Ovary (tissue), 10 donors: ENCODE measurements at places on chromosomes 12 and 14. TPM values are rescaled to one million over a fixed set of nuclear protein-coding genes. Genes with fewer than 3 reads are reported as not detected.

TAS2R13 gene
- polyA plus RNA-seq: 0.15 TPM

FERMT2 gene
- polyA plus RNA-seq: 118 TPM

ARHGEF25 gene
- 47.4 TPM for polyA plus RNA-seq

GLIPR1L1 gene
- not detected for polyA plus RNA-seq

MGP gene
- polyA plus RNA-seq: 2,243 TPM

DNAJC22 gene
- polyA plus RNA-seq: 0.58 TPM

ART4 gene
- 5.6 TPM for polyA plus RNA-seq

CLEC2D gene
- 8.1 TPM for polyA plus RNA-seq

RNF212B gene
- not detected for polyA plus RNA-seq

HOXC9 gene
- polyA plus RNA-seq: 15.0 TPM

SLC38A4 gene
- polyA plus RNA-seq: 2.0 TPM

SELPLG gene
- polyA plus RNA-seq: 5.1 TPM

DNA sequence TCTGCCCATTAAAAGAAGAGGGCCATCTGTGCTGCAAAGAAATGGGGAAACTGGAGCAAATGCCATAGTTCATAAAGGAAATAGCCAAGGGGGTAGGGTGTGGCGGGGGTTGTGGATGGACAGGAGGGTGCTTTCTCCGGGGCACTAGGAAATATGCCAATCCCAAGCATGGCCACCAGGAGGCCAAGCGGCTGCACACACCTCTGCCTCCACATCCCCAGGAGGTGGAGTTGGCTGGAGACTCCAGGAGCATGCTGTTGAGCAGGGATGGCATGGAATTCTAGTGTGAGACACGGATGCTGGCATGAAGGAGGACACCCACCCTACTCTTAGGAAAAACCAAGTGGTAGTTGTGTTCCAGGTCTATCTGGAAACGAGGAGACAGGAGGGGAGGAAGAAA, 25.2 kb downstream of the NID2 start:
- DNase-seq: peak; percentile 40

GRCh38 chr14:92963301-92964123, 40.6 kb downstream of the CHGA start:
- no peak for DNase-seq

GRCh38 chr12:43602738-43603137, 50.7 kb upstream of the ADAMTS20 start:
- DNase-seq: no peak

GRCh38 chr12:30692470-30692869, 3.2 kb downstream of the IPO8 start:
- DNase-seq: peak; percentile 21

GRCh38 chr12:81257947-81258551, 180.2 kb downstream of the ACSS3 start:
- no peak for DNase-seq

DNA sequence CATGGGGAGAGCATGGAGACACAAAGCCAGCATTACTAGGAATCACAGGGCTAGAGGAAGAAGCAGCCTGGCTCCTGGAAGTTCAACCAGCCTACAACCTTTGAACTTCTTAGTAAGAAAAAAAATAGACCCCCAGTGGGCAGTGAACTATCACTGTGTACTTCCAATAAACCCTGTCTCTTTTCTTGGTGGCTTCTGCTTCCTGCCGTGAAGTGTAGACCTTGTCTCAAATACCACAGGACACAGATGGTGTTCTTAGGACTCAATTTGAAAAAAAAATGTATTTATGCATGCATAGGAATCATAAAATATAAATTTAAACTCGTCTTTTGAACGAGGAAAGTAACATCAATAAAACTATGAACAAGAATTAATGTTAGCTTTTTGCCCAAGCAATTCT, 3.6 kb upstream of the PTGER2 start:
- no peak for DNase-seq

GRCh38 chr14:99522457-99522891, 41.3 kb downstream of the CCNK start:
- DNase-seq: peak; percentile 50

DNA sequence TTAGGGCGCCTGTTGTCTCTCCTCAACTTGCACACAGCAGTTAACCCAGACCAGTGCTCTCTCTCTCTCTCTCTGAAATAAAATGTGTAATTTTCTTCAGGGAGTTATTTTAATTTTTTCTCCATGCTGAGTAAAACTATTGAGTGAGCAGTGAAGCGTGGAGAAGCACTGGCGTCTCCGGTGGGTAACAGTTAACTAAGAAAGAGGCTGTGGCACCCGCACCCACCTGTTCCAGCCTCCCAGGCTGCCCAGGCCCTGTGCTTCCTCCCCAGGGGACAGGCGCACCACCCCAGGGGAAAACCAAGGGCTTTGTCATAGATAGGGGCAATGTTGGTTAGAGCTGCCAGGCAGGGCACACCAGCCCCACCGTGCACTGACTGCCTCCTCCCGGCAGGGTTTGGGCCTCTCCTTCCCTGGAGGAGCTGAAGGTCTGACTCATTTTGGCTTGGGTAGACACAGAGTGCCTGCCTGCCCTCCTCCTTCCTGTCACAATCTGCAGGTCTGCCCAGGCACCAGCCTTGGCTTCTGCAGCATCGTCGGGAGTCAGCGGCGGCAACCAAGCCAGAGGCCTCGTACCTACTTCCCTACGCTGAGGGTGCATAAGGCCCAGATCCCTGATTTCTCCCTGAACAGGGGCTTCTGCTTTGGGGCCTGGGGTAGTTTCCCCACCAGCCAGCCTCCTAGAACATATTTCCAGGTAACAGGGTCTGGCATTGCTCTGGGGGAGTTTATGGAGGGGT, 3.9 kb downstream of the HOXC5 start:
- DNase-seq: peak; percentile 39

DNA sequence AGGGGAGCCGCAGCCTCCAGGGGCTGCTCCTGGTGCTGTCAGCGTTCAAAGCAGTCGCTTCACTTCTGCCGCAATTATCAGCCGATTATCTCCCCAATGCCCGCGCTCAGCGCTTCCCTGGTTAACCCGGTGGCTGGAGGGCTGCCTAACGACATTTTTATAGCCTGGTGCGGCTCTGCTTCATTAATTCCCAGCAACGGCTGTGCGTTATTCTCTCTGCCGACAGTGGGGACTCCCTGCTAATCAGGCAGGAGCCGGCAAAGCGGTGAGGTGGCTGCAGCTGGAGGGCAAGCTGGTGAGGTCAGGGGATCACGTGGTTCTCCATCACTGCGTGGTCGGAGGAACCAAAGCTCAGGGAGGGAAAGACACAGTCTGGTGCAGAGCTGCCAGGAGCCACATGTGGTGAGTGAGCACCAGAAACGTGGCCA, 62.9 kb downstream of the GLRX5 start:
- DNase-seq: peak; percentile 20

- no peak for DNase-seq
These were observed 71.9 kb upstream of the DDX11 start for GRCh38 chr12:31001581-31002360.

DNA sequence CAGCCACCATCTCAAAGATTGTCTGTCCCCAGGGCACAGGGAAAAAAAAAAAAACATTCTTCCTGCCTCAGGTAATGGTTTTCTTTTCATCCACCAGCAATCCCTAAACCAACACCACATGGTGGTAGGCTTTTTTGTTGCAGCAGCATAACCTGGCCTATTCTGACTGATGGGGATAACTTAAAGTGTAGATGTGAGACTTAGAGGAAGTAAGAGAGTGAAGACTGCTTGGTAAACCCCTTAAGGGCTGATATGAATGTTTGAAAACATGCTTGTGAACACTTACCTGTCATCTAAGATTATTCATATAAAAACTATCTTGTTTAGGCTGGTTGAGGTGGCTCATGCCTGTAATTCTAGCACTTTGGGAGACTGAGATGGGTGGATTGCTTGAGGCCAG, 130.2 kb upstream of the RAP1B start:
- no peak for DNase-seq

- no peak for DNase-seq
These were observed 34.2 kb downstream of the DTX1 start for GRCh38 chr12:113090740-113091139.

GRCh38 chr12:77591959-77592743, 238.5 kb upstream of the NAV3 start:
- no peak for DNase-seq

DNA sequence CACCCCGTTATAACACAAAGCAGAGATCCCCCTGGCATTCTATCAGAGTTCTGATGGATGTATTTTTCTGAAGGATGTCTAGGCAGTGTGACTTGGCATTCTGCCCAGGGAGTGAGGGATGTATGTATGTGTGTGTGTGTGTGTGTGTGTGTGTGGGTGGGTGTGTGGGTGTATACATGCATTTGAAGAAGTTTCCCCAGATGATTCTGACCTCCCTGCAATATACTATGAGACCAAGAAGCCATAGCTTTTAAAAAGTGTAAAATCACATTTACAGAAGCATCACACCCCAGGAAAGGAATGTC, 59.7 kb upstream of the NAP1L1 start:
- DNase-seq: no peak

DNA sequence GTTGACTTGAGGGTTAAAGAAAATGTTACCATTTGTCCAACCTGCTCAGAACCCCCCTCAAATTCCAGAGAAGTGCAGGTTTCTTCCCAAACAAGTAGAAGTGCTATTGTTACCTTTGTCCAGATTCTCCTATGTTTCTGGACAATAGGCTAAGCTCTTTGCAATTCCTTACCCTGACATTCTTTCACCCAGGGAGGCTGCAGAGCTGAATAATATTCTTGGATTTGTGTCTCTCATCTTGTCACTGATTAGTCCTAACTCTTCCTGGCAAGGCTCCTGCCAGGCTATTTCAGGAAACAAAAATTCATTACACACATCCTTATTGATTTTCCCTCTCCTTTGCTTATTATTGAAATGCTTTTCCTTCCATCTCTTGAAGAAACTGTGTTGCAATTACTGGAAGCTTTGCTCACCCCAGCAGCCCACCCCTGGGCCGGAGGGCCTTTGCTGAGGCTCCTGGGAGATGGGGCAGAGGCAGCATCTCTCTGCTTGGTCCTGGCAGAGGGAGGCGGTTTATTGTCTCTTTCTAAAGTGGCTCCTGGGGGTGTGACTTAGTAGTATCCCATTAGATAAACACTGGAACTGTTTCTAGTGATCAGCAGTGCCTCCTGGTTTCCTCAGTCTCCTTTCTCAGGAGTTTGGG, 207.5 kb upstream of the PELI2 start:
- DNase-seq: no peak

- no peak for DNase-seq
These were observed 20.0 kb downstream of the TMEM132C start for GRCh38 chr12:128286970-128287369.

DNA sequence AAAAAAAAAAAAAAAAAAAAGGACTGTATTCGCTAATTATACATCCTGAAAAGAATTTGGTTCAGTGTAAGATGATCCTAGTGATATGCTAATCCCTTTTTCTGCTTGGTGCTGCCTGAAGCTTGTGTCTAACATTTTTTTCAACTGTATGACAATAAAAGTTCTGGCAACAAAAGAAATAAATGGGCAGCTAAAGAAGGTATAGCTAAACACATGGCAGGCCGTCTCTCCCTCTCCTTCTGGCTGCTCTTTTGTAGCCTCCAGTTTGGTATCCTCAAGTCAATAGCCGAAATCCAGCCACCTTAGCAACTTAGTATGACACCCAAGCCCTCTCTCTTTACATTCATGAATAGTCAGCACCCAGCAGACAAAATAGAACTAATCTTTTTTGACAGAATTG, 198.3 kb upstream of the OTX2 start:
- no peak for DNase-seq

GRCh38 chr14:101873991-101874390, 90.4 kb upstream of the DYNC1H1 start:
- DNase-seq: no peak

- no peak for DNase-seq
These were observed 57.0 kb downstream of the PHLDA1 start for GRCh38 chr12:75974323-75975187.

DNA sequence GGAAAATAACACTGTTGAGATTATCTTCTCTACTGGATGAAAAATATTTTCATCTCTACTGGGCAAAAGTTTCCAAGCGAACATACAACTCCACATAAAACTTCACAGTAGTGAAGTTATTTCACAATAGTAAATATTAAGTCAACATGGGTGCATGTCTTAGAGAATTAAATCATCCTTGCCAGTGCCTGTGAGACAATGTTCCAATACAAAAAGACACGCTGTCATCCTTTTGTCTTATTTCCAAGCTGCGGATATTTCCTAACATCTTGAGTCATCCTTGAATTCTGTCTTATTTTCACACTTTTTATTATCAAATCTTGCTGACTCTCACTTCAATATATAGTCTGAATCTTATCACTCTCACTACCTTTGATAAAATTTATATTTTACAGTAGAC, 142.9 kb upstream of the KITLG start:
- DNase-seq: no peak

GRCh38 chr12:25884920-25885234, 73.6 kb upstream of the RASSF8 start:
- DNase-seq: no peak

- peak; percentile 73 for DNase-seq
These were observed at the start of gene SETD1B for GRCh38 chr12:121803861-121804416. Gene SETD1B, plus strand, starts transcription at chr12:121804009. Its CDS starts 729 bp downstream, at chr12:121804738.

GRCh38 chr12:17304503-17305347, 698.8 kb upstream of the LMO3 start:
- DNase-seq: no peak
